ENCODE measurements at places on chromosomes 1 and 21.

DNA sequence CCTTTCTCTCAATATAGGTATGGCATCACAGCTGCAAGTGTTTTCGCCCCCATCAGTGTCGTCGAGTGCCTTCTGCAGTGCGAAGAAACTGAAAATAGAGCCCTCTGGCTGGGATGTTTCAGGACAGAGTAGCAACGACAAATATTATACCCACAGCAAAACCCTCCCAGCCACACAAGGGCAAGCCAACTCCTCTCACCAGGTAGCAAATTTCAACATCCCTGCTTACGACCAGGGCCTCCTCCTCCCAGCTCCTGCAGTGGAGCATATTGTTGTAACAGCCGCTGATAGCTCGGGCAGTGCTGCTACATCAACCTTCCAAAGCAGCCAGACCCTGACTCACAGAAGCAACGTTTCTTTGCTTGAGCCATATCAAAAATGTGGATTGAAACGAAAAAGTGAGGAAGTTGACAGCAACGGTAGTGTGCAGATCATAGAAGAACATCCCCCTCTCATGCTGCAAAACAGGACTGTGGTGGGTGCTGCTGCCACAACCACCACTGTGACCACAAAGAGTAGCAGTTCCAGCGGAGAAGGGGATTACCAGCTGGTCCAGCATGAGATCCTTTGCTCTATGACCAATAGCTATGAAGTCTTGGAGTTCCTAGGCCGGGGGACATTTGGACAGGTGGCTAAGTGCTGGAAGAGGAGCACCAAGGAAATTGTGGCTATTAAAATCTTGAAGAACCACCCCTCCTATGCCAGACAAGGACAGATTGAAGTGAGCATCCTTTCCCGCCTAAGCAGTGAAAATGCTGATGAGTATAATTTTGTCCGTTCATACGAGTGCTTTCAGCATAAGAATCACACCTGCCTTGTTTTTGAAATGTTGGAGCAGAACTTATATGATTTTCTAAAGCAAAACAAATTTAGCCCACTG, 11.5 kb downstream of the HIPK1 start:
- no peak for ATAC-seq

DNA sequence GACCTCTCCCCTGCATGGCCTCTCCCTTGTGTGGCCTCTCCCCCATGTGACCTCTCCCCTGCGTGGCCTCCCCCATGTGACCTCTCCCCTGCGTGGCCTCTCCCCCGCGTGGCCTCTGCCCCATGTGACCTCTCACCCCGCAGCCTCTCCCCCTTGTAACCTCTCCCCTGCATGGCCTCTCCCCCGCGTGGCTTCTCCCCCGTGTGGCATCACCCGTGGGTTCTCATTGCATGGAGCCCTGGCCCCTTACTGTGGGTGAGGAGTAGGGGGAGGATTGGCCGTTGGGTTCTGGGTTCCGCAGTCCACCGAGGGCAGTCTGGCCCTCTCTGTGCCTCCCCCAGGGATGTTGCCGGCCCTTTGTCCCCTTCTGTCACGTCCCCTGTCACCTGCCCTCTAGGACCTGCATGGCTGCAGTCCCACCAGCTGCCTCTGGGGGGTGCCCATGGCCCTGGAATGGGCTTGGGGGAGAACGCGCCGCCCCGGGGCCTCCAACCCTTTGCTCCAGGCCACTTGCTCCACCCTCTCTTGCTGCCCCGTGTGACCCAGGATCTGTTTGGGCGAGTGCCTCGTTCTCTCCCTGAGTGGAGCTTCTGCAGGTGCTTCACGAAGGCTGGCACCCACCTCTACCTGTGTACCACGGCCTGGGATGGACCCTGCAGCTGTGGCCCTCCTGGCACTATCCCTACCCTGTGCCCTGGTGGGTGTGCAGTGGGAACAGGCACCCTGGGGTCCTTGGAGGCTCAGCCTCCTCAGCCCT, 21.3 kb downstream of the RRP1 start:
- ATAC-seq: peak; percentile 90

DNA sequence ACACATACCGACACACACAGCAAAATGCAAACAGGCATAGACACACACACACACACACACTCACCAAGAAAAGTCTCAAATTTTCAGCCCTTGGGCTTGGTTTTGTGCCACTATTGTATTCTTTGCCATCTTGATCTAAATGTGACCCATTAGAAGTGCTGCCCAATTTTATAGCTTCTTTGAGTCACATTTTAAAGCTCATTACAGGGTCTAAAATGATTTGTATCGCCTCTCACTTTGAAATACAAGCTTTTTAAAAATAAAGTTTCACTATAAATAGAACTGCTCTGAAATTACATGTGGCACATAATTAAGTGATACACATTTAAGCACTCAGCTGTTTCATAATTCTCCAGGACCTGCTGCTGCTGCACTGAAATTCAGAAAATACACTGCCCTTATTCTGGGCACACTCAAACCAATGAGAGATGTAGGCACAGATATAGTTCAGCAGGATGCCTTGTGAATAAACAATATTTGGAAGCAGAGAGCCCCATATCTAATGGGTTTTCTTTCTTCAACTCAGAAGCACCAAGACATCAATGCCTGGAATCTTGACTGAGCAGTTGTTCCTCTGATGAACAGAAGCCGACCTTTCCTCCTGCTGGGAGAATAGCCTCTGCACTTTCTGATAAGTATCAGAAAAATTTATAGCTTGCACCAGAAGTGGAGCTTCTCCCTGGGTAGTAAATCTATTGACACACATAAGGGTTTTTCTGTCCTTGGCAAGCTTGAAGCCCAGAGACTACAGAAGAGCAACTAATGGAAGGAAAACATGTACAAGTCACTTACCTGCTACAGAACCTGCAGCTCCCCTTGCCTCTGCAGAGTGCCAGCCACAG, 37.0 kb upstream of the PLPPR4 start:
- ATAC-seq: no peak

- ATAC-seq: no peak
Observed at GRCh38 chr21:37427221-37427620, 60.6 kb downstream of the DYRK1A start.

GRCh38 chr1:43990271-43991199, 864 bp upstream of the CCDC24 start:
- peak; percentile 6 for ATAC-seq

- ATAC-seq: peak; percentile 73
Observed at GRCh38 chr1:161119092-161119903, 1.4 kb downstream of the NIT1 start.

GRCh38 chr1:212980123-212980785, 29.9 kb downstream of the VASH2 start:
- ATAC-seq: peak; percentile 23

- peak; percentile 92 for ATAC-seq
Observed at GRCh38 chr1:226135059-226135651, 51.4 kb downstream of the ACBD3 start.

- no peak for ATAC-seq
Observed at GRCh38 chr21:45412909-45413611, 8.1 kb downstream of the COL18A1 start.

DNA sequence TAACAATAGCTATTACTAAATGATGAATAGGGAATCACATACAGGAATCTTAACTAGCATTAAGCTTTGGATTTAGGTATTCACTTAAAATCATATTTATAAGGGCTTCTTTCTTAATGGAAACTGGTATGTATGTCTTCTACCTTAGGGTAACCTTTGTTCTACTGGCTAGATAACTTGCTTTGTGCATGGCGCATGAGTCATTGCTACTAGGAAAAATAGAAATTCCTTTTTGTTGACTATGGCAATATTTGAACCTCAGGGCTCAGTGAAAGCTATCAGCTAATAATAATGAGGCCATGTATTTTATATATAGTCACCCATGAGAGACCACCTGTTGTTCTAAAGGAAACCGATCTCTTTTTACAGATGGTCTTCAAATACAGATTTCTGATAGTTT, 72.5 kb downstream of the RPS6KC1 start:
- ATAC-seq: peak; percentile 86

GRCh38 chr1:42822800-42823392, 5.7 kb upstream of the SVBP start:
- ATAC-seq: peak; percentile 88

DNA sequence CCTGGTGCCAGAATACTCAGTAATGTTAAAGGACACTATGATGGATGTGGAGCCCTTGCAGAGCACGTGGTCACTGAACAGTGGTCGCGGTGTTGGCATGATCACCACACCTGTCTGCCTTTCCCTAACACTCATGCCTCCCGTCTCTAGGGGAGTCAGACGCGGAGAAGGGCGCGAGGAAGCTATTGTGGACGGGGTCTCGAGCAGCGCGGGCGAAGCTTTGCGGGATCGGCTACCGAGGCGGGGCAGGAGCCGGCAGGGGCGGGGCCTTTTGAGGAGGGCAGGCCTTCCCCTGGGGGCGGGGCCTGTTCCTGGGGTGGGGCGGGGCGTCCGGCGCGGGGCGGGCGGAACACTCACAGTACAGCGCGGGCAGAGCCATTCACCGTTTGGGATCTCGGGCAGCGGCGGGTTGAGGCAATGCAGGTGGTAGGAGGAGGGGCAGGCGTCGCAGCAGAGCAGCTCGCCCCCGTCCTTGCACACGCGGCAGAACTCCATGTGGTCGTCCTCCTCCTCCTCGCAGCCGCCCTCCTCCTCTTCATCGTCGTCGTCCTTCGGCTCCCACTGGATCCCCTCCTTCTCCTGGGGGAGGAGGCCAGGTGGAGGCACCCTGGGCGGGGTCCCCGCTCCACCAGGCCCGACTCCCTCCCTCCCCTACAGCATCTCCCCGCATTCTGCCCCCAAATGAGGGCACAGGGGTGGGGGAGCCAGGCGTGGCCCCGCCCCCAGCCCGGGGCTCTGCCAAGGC, 31.5 kb downstream of the CHD5 start:
- ATAC-seq: no peak

DNA sequence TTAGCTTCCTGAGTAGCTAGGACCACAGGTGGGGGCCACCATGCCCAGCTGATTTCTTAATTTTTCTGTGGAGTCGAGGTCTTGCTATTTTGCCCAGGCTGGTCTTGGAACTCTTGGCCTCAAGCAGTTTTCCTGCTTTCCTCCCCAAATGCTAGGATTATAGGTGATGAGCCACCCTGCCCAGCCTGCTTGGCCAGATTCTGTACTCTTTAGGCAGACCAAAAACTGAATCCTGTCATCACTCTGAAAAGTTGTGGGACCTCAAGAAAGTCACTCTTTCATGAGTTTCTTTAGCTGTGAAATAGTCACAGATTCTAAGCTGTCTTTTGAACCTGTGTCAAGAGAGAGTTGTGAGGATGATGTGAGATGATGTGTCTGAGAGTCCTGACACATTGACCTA, 105.4 kb downstream of the CAMTA1 start:
- ATAC-seq: no peak

GRCh38 chr1:228044961-228045360, 37.5 kb upstream of the ARF1 start:
- ATAC-seq: no peak

DNA sequence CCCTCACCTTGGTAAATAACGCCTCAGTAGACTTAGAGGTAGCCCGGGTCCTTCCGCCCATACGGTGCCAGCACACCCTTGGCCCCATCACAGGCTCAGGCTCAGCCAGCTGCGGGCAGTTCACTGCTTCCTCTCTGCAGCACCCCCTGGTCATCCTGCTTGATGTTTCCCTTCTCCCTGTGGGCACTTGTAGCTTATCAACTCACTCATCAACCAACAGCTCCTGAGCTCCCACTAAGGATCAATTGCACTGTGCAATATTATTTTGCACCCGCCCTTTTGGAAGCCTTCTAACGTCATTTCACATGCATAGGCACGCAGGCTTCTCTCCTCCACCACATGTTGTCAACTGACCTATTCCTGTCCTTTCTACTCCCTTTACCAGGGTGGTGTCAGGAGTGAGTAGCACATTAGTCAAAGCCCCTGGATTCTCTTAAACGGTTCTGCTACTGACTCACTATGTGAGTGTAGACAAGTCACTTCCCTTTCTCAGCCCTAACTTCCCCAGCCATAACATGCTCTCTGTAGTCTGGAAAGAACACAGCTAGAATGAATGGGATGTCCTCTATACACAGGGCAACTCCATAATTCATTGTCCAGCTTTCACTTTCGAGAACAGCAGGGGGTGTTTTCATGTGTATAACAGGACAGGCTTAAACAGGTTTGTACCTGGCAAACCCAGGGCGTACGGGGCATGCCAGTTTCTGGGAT, 47.1 kb upstream of the IRF2BP2 start:
- peak; percentile 74 for ATAC-seq

DNA sequence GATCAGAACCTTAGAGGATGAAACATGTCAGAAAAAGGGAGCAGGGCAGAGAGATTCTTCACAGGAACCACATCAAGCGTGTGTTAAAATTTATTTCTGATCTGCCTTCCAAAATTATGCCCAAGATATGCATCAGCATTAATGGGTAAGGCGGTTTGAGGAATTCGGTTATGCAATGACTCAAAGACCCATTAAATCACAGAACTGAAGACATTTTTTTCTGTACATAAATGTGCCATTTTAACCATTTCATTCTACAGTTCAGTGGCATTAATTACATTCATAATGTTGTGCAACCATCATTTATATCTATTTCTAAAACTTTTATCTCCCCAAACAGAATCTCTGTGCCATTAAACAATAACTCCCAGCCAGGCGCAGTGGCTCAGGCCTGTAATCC, 43.4 kb downstream of the CNST start:
- ATAC-seq: peak; percentile 40

DNA sequence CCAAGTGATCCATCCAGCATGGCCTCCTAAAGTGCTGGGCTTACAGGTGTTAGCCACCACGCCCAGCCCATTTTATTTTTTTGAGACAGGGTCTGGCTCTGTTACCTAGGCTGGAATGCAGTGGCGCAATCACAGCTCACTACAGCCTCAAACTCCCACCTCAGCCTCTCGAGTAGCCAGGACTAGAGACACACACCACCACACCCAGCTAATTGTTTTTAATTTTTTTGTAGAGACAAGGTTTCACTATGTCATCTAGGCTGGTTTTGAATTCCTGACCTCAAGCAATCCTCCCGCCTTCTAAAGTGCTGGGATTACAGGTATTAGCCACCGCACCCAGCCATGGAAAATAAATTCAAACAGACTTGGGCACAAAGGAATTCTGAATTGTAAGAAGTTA, 31.9 kb downstream of the PUM1 start:
- no peak for ATAC-seq

GRCh38 chr1:56061824-56062223, 517.5 kb downstream of the PLPP3 start:
- ATAC-seq: no peak

DNA sequence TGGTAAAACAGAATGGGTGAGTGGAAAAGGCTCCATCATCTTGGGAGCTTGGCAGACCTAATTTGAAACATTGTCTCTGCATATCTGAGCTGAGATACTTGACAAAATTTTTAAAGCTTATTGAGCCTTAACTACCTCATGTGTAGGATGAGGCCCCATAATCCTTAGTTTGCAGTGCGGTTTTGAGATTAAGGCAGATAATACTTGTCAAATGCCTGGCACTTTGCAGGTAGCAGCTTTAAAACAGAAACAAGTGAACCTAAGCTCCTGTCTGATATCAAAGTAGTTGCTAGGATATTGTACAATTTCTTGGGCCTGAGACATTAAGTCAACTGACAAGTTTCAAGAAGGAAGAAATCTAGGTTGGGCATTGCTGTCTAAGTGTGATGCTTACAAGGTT, 65.3 kb downstream of the TBX19 start:
- ATAC-seq: no peak

GRCh38 chr1:171718216-171718615, 23.6 kb downstream of the VAMP4 start:
- ATAC-seq: no peak

- ATAC-seq: no peak
Observed at GRCh38 chr1:42680055-42680454, 2.2 kb upstream of the YBX1 start.

GRCh38 chr1:20850021-20850420, 62.9 kb upstream of the HP1BP3 start:
- no peak for ATAC-seq

Measured in SK-N-SH treated with all-trans-retinoic acid at 6 μM for 48 hours (cell line).